ENCODE measurements at places on chromosomes 2 and 18.

GRCh38 chr2:215530191-215530968, 94.5 kb upstream of the FN1 start:
- H3K4me1 ChIP-seq: no peaks in the 10 kb centered on the region
- no peak for DNase-seq
- H3K27ac ChIP-seq: no peak overlapping the region
- no peaks in the 10 kb centered on the region for H3K36me3 ChIP-seq
- no peak overlapping the region for H3K4me3 ChIP-seq
- no peaks in the 10 kb centered on the region for H3K27me3 ChIP-seq

DNA sequence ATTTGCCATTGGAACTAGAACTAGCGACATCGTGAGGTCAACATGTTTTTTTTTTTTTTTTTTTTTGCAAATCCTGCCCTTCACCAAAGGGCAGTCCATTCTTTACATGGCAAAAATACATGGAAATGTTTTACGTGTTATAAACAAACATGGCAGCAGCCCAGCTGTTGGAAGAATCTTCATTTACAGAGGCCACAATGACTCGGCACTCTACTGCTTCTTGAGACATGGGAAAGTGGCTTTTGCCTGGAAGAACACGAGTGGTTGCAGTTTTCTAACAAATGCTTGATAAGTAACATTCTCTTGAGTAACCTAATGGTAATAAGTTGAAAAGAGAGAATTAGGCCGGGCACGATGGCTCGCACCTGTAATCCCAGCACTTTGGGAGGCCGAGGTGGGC, 22.8 kb upstream of the POLR1B start:
- DNase-seq: no peak
- H3K4me3 ChIP-seq: no peak overlapping the region
- no peaks in the 10 kb centered on the region for H3K27me3 ChIP-seq

GRCh38 chr2:84792856-84793522, 87.9 kb downstream of the TRABD2A start:
- H3K36me3 ChIP-seq: no peaks in the 10 kb centered on the region
- no peak overlapping the region for H3K27ac ChIP-seq
- H3K4me1 ChIP-seq: no peaks in the 10 kb centered on the region
- no peak overlapping the region for H3K4me3 ChIP-seq
- no peak for DNase-seq
- no peaks in the 10 kb centered on the region for H3K27me3 ChIP-seq

- no peak for DNase-seq
- no peak overlapping the region for H3K4me3 ChIP-seq
- H3K27ac ChIP-seq: no peak overlapping the region
Measured at GRCh38 chr18:76592981-76593381, 97.9 kb upstream of the ZNF516 start.

GRCh38 chr2:224870341-224870740, 154.2 kb upstream of the CCDC195 start:
- no peak overlapping the region for H3K4me3 ChIP-seq
- no peaks in the 10 kb centered on the region for H3K27me3 ChIP-seq
- no peak overlapping the region for H3K27ac ChIP-seq
- DNase-seq: no peak
